ENCODE measurements at places on chromosomes 13 and 19.

- no peak for DNase-seq
These were observed 5.5 kb upstream of the TYROBP start for GRCh38 chr19:35913589-35913988.

DNA sequence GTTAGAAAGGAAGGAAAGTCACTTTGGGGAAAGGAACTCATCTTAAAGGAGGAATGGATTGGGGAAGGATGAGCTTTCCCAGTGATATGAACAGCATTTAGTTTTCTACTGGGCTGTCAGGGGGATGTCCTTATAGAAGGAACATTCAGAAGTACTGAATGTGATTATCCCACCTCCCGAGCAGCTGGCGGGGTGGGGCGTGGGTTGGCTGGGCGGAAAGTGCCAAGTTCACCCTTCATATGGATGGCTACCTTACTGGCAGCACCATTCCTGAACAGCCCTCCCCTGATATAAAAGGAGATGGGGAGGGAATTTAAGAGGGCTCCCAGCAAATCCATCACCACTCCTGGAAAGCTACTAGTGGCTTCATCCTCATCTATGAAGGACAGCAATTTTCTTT is 190.7 kb downstream of the DNAJC15 start:
- no peak for DNase-seq

DNA sequence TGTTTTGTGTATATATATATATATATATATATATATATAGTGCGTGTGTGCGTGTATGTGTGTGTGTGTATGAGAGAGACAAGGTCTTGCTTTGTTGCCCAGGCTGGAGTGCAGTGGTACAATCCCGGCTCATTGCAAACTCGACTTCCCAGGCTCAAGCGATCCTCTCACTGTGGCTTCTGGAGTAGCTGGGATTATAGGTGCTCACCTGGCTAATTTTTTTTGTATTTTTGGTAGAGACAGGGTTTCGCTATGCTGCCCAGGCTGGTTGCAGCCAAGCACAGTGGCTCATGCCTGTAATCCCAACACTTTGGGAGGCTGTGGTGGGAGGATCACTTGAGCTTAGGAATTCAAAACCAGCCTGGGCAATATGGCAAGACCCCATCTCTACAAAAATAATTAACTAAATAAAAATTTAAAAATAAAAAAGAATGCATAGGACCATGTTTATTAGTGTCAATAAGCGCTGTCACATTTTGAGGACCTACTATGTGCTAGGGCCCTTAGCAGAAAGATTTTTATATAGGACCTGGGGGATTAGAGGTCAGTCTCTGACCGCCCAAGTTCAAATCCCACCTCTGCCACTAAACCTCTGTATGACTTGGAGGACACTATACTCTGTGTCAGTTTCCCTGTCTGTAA is 1.8 kb downstream of the PVR start:
- DNase-seq: no peak

GRCh38 chr19:17681505-17682125 is 6.5 kb downstream of the UNC13A start:
- DNase-seq: no peak

- DNase-seq: no peak
These were observed 35.3 kb downstream of the KLF2 start for GRCh38 chr19:16359964-16360363.

- DNase-seq: no peak
These were observed 2.2 kb upstream of the AMH start for GRCh38 chr19:2246801-2247361.

DNA sequence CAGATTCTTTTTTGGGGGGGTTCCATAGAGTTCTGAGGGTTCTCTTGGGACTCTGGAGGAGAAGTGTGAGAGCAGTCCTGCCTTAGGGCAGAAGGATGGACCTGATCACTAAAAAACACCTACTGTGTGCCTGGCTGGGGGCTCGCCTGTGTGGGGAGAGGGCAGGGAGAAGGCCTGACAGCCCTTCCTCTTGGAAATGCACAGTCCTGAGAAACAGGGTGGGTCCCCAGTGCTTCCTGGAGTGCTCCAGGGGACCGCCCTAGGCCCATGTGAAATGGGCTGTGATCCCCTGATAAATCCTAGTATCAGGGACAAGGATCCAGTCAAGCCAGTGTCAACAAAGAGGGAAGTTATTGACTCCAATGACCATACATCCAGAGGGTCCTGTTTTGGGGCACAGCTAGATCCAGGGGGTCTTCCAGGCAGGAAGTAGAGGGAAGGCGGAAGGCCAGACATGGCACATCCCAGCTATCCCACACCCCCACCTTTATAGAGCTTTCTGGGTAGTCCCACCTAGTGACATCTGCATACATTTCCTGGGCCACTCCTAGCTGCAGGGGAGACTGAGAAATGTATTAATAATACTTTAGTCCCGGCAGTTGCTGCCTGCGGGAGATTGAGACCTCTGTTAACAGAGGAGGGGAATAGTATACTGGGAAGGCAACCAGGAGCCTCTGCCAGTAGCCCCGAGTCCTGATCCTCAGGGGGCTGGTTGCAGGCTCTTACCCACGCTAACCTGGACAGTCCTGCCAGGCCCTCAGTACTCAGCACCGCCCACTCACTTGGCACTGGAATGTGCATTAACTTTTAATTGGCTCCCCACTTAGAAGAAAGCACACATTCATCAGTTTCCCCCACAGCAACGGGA is 13.7 kb downstream of the BCKDHA start:
- DNase-seq: no peak

DNA sequence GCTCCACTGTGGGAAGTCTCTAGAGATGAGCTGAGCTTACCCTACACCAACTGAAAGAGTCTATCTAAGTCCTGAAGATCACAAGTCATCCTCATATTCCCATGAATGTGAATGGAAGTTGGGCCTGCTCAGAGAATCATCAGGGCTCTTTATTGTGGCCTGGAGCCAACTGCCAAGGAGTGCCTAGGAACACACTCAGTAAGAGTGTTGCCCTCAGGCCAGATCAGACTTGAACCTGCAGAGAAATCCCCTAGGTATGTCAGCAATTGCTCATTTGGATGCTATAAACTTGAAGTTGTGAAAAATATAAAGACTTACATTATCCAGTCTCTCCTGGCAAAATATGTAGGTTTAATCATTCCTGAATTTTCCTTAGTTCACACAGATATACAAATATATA is 1070.2 kb downstream of the EFNB2 start:
- no peak for DNase-seq

GRCh38 chr19:17156947-17157302 is 58.2 kb upstream of the USE1 start:
- DNase-seq: no peak

DNA sequence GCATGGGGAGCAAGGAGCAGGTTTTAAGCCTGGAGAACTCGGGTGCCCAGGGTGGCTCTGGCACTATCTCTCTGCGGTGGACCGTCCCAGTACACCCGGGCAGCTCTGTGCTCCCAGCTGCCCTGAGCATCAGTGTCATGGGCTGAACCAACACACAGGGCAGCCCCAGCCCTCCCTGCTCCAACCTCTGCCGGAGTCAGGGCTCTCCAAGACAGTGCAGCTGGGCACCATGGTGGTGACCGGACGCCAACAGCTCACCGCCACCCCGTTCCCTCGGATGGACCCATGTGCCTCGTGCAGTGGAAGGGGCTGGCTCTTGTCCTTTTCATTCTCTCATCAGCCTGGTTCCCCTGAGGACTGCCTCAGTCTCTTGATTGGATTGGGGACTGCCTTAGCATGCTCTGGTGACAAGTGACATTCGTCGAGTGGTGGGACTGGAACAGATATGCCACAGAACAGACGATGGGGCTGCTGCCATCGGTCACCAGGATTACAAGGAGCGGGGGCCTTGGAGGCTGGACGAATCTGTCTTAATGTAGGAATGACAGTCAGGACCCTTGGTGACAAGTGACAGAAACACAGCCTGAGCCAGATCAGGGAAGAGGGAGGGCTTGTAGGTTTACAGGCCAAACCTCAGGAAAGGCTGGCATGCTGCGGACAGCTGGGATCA is 25.7 kb upstream of the VSTM2B start:
- DNase-seq: no peak

- no peak for DNase-seq
These were observed 66.7 kb downstream of the CEBPG start for GRCh38 chr19:33440241-33440640.

DNA sequence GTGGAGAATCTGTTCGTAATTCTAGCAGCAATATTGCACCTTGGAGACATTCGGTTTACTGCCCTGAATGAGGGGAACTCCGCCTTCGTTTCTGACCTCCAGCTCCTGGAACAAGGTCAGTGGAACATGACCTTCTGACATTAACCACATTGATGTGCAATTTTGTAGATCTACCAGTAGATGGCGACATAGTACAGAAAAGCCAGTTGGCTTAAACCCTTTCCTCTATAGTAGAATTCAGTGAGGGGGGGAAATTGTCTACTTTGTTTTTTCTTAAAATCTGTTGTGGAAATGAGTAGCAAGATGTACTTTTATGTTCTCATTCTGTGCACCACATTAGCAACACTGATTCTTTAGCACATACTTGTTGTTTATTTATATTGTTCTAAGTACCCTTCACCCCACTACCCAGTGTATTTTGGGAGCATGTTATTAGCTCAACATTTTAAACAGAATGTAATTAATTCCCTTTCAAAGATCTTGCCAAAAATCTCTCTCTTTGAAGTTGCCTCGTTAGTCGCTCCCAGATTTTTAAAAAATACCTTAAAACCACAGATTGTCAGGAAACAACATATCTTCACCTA is 332.2 kb downstream of the MYO16 start:
- no peak for DNase-seq

DNA sequence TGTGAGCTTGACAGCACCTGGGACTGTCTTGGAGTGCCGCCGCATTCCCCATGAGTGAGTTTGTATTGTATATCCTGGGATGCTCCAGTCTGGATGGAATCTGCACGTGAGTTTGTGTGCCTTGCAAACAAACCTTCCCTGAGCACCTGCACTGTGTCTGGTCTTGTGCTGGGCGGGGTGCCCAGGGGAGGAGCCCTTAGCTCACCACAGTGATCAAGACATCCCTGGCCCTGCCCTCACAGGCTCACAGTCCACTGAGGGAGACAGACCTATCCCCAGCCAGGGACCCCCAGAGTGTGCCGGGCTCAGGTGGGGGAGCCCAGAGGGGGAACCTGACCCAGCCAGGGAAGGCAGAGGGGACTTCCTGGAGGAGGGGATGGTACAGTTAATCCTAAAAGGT is 1.7 kb upstream of the BCAM start:
- DNase-seq: no peak

DNA sequence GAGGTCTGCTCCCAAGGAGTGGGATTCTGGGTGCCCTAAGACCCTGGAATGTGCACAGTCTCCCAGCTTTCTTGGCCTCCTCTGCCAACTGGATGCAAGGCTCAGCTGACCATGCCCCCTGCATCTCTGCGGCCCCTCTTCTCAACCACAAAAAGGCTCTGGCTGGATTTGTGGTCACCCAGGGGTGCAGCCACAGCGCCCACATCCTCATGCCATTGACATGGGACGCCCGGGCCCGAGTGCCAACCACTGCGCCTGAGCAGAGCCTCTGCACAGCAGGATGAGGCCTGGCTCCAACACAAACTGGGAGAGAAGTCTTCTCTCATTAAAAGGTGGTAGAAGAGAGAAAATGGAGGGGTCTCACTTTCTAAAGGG is 103.5 kb downstream of the FOXO1 start:
- no peak for DNase-seq

GRCh38 chr19:19687090-19687489 is 18.5 kb downstream of the ZNF101 start:
- DNase-seq: no peak

GRCh38 chr13:33994198-33994597 is 176.2 kb downstream of the RFC3 start:
- no peak for DNase-seq

DNA sequence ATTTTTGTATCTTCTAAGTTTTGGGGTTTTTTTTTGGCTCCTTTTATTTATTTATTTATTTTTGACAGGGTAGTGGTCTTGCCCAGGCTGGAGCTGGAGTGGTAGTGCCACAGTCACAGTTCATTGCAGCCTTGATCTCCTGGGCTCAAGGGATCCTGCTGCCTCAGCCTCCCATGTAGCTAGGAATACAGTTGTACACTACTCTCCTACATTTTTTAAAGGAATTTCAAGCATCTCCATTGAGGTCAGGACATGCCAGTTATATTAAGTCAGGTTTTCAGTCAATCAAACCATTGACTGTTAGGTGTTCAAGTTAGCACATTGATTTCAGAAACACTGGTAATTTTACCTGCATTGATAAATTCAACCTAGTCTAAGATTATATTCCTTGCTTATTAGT is 480.5 kb upstream of the SPRY2 start:
- DNase-seq: no peak

GRCh38 chr13:109728791-109729731 is 57.3 kb downstream of the IRS2 start:
- DNase-seq: no peak

DNA sequence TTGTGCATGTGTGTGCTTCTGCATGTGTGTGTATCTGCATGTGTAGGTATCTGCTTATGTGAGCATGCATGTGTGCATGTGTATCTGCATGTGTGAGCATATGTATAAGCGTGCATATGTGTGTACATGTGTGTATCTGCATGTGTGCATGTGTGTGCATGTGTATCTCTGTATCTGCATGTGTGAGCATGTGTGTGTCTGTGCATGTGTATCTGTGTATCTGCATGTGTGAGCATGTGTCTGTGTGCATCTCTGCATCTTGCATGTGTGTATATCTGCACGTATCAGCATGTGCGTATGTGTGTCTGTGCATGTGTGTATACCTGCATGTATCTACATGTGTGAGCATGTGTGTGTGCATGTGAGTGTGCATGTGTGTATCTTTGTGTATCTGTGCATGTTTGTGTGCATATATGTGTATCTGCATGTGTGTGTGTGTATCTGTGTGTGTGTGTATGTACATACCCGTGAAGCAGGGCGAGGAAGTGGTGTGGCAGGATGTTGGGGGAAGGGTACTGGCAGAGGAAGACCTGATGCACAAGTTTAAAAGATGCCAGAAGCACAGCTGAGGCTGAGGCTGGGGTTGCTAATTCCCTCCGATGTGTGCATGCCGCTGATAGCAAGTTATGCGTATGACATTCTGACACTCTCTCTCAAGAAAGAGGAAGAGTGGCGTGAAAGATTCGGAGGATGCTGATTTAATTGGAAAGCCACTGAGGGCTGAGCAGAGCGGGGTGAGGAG is 64.2 kb downstream of the TEX29 start:
- no peak for DNase-seq

- DNase-seq: no peak
These were observed 8.5 kb downstream of the CDX2 start for GRCh38 chr13:27960362-27961226.

Measured in cerebellar nuclear complex (tissue), 1 donor.